ENCODE measurements at places on chromosomes 12 and 14. TPM values are rescaled to one million over a fixed set of nuclear protein-coding genes. Genes with fewer than 3 reads are reported as not detected.

The NRIP2 gene
- total RNA-seq: not detected

The USP44 gene
- 0.05 TPM for total RNA-seq

The C12orf54 gene
- 2.6 TPM for total RNA-seq

The IRAK4 gene
- total RNA-seq: 18.8 TPM

The PZP gene
- total RNA-seq: not detected

The ANKRD9 gene
- total RNA-seq: 3.6 TPM

The SYNE2 gene
- 47.8 TPM for total RNA-seq

The NOPCHAP1 gene
- 39.6 TPM for total RNA-seq

The ASPG gene
- total RNA-seq: 0.29 TPM

The VPS33A gene
- total RNA-seq: 22.1 TPM

The KRT77 gene
- not detected for total RNA-seq

The INSM2 gene
- total RNA-seq: not detected

The EPYC gene
- total RNA-seq: not detected

The ZNF641 gene
- total RNA-seq: 8.1 TPM

The MCRS1 gene
- 67.9 TPM for total RNA-seq

The TRIM9 gene
- 0.18 TPM for total RNA-seq

The CLEC6A gene
- not detected for total RNA-seq
